ENCODE measurements at places on chromosomes 3 and 15. TPM values are rescaled to one million over a fixed set of nuclear protein-coding genes. Genes with fewer than 3 reads are reported as not detected.

The ERICH6 gene
- total RNA-seq: not detected

The DLG1 gene
- 114 TPM for total RNA-seq

The BOC gene
- total RNA-seq: 0.12 TPM

The SEMA3G gene
- 0.27 TPM for total RNA-seq

The PLSCR4 gene
- total RNA-seq: not detected

The ADIPOQ gene
- not detected for total RNA-seq

The SHC4 gene
- total RNA-seq: 0.75 TPM

The NIPA2 gene
- 65.3 TPM for total RNA-seq

The ZNF80 gene
- total RNA-seq: 0.42 TPM

The MAP6D1 gene
- 1.8 TPM for total RNA-seq

The ZPLD1 gene
- not detected for total RNA-seq

The APBA2 gene
- not detected for total RNA-seq

The NEK10 gene
- 0.49 TPM for total RNA-seq

The CATSPER2 gene
- total RNA-seq: 17.2 TPM

The GOLGA6L4 gene
- total RNA-seq: 3.9 TPM

The SCAANT1 gene
- not detected for total RNA-seq

The TGM4 gene
- total RNA-seq: not detected

Measured in B cell (primary cell).